ENCODE measurements at places on chromosomes 12 and 14.

- no peak for DNase-seq
These were observed 122.2 kb downstream of the CRACR2A start for GRCh38 chr12:3630621-3631271.

DNA sequence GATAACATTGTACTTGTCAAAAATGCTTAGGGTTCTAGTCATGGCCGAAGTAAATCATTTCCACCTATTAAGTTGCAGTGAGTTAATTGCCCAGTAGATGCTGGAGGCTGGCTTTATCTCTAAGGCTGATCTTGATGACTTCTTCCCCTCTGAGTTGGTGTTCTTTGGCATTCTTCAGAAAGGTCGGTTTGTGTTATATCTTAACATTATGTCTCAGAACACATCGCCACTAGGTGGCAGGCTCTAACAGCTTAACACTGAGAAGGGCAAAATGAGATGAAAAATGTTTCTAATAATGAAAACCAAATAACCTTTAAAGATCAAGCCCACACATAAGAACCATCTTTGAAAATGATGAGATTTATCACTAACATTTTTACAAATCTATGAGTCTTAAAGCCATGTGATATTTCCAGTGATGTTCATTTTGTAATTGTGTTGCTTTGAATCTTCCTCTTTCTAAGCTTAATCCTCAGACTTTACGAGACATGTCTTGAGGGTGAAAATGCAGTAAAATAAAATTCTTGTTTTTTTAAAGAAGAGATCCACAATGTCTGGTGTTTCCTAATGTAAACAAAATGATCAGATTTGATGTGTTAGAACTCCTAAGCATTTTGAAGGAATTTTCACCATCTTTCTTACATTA, 28.6 kb downstream of the SUDS3 start:
- DNase-seq: peak; percentile 56

- no peak for DNase-seq
These were observed 676 bp downstream of the MRPL42 start for GRCh38 chr12:93468008-93468371.

GRCh38 chr14:81172881-81173280, 47.9 kb downstream of the GTF2A1 start:
- no peak for DNase-seq

DNA sequence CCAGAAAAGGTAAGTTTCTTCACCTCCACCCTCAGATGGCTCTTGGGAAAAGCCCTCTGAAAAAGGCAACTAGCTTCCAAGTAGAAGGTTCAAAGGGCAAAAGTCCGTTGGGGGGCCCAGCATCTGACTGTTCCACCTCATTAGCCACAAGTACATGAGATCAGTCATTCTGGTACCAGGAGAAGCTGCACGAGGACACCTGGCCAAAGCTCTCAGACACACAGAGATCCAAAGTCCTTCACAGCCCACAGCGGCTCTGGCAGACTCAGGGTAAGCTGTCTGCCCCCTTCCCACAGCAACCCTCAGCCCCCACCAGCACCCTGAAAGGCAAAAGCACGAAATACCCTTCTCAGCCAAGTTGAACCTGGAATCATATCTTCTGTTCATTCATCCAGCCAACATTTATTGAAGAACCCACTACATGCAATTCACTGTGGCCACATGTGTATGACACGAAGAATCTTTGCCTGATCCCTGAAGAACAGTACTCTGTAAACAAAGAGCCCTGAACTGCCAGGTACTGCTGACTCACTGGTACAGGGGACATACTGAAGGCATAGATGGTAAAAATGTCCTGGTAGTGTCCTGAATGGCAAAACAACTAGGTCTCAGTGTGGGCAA, 19.0 kb downstream of the SLC7A7 start:
- DNase-seq: no peak

DNA sequence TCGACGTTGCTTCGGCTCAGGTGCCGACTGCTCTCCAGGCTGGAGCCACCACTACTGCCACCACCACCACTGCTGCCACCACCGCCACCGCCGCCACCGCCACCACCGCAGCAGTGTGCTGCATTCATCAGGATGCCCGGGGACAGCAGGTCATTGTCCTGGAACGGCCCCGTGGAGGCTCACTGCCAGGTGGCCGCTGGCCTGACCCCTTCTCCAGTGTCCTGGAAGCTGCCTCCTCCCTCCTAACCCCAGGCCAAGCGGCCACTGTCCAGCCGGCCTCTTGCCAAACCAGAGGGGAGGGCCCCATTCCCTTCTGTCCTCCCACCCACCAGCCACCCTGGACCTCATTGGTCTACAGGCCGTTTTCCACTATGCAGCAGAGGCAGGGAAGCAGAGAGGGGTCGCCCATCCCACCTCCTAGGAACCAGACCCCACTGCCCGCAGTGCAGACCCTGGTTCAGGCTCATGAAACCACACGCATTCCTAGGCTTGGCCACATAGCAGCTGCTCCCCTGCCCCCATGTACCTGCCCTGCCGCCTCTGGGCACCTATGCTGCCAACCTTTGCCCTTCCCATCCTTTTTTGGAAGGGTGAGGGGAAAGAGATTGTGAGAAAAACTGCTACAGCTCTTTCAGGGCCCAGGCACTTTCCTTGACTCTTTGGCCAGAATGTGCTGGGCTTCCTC, 15.2 kb downstream of the ARL6IP4 start:
- DNase-seq: no peak

- DNase-seq: peak; percentile 73
These were observed 7.5 kb downstream of the ITGA5 start for GRCh38 chr12:54411391-54412241.

DNA sequence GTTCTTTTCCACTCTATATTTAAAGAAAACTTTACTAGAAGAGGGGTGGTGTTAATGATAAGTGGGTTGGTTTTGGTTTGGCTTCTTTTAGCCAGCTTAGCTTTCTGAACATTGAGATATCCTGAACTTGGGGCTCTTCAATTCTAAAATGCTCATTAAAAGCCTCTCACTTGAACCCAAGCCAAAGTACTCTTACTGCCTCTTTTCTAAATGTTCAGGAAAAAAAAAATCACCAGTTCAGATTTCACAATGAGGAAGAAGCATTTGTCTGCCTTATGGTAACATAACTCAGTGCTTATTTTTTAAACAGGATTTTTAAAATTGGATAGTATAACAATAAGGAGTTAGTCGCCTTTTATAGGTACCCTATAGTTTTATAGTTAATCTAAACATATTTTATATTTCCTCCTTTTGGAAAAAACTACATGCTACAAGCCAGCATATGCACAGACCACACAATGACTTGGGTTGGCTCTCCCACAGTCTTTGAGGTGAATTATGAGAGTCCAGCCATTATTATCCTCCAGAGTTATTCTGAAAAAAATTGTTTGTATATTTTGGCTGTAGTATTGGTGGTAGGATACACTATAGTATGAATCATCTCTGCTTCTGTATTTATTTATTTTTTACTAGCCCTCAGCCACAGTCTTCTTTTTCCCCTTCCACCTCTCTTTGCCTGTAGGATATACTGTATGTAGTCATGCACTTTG, 195.5 kb upstream of the TMPO start:
- DNase-seq: no peak
